ENCODE measurements at places on chromosomes 4 and X.

GRCh38 chrX:51421972-51422597, 74.3 kb downstream of the NUDT11 start:
- DNase-seq: no peak

- DNase-seq: no peak
Measured at GRCh38 chr4:55865228-55865806, 11.9 kb downstream of the EXOC1 start.

GRCh38 chrX:24282381-24283126, 31.3 kb downstream of the SUPT20HL2 start:
- DNase-seq: no peak

DNA sequence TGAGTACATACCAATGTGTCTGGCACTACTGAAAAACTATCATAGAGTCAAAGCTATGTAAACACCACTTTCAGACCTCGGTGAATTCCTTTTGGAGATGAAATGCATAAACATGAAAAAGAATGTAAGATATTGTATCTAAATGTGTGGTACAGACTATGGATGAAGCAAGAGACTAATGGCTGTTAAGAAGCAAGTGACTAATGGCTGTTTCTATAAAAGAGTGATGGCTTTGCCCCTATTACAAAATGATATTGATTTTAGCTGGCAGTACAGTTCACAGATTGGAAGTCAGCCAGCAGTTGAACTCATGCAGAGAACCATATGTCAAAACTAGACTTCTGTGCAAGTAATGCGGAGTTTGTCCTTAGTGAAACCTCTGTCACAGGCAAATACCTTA, 359.3 kb downstream of the GRXCR1 start:
- no peak for DNase-seq
